ENCODE measurements at places on chromosomes 6 and 20.
A peak's percentile ranks its signal among the peaks of the same experiment; 100 is the strongest.

GRCh38 chr6:448296-449056, 56.9 kb downstream of the IRF4 start:
- DNase-seq, result no peak

DNA sequence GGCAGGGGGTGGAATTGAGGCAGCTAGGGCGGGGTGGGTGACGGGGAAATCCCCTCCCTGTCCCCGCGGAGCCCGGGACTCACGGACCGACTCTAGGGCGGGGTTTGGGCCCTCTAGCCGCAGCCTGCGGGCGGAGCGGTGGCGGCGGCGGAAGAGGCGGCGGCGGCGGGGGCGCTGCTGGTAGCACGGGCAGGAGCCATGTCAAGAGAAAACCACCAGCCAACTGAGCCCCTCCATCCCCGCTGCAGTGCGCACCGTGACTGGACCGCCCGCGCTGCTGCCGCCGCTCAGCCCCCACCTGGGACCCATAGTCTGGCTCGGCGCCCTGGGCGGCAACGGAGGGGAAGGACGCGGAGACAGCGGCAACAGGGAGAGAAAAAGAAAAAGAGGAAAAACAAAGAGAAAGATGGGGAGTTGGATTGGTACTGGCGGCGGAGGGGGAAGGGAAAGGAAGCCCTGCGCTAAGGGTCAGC, 1.2 kb upstream of the C6orf62 start:
- DNase-seq, result peak; percentile 82

DNA sequence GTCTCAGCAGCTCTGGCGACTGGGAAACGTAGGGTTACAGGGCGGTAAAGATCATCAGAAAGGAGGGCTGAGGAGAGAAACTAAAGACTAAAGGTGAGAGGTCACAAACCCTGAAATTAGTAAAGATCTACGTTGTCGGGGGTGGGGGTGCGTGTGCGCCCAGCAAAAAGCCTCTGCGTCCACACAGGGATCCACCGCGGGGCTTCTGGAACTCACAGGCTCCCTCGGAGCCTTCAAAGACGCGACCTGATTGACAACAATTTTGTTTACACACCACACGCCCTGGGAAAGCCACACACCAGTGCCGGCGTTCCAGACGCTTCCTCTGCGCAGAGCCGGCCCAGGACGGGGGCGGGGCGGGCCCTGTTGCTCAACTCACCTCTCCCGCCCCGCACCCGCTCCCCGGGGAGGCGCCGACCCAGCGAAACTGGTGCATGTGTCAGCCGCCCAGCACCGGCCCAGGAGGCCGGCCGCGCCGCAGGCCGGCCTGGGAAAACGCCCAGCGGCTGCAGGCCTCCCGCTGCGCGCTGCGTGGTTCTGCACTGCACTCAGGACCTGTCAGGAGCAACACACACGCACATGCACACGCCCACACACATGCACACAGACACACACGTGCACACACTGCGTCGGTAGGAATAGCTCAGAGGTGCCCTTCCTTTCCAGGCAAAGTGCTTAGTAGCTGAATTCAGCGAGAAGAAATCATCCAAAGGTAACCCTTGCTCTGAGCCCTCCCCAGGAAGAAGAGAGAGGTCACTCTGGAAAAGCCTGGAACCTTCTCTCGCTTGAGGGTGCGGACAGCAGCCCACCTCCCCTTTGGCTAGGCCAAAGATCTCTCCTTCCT, 57.2 kb upstream of the ARID1B start:
- DNase-seq, result peak; percentile 84

GRCh38 chr20:54347166-54347833, 128.1 kb upstream of the DOK5 start:
- no peak for DNase-seq

DNA sequence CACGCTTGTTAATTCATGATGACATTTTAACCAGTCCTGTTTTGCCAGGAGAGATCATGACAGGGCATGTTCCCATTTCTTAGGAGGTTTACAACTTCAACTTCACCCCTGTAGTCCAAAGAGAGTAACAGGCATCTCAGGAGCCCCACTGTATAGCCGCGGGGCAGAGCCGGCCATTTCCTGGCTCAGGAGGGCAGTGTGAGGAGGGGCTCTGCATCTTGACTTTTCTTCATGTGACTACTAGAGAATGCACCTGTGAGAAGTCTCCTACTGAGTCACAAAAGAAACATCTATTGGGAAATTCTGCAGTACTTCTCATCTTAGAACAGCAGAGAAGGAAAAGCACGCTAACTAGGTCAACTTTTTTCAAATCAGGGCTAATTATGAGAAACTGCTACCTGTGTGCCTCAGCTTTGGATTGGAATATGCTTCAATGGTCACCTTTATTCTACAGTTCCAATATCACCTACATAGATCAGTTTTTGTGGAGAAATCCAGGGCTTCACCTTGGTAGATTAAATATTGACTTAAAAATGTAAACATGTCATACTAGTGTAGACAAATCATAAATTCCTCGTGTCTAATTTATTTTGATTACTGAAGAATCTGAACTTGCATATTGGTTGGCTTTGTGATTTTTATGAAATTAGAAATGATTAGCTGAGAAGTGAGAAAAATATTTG, 28.6 kb upstream of the SIM1 start:
- DNase-seq, result no peak

DNA sequence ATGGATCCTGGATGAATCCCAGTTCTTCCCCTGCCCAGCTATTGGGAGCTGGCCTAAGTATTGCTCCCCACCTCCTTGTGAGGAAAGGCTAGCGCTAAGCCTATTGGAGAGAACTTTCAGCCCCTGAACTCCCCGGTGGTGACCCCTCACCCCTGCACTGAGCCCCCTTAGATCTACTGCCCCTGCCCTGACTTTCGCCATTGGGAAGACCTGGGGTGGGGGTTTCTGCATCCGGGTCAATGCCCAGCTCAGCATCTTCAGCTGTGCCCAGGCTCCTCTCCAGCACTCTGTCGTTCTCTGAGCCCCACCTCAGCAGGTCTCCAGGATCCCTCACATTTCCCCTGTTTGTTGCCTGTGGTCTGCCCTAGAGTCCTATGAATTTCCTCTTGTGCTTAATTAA, 9.0 kb downstream of the TREML4 start:
- DNase-seq, result no peak

DNA sequence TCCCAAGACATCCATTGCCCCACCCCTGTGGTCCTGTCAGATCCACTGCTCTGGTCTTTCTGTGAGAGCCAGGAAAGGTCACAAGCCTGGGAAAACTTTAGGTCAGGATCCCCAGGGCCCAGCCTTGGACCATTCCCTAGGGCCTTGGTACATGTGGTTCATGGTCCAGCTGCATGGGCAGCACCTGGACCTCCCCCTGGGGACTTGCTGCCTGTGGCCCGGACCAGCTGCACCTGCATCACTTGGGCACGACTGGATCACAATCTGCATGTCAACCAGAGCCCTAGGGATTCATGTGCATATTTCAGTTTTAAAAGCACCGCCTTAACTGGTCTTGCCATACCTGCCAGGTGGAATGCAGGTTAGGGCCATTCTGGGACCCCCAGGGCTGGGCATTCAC, 44.3 kb upstream of the MC3R start:
- DNase-seq, result no peak

DNA sequence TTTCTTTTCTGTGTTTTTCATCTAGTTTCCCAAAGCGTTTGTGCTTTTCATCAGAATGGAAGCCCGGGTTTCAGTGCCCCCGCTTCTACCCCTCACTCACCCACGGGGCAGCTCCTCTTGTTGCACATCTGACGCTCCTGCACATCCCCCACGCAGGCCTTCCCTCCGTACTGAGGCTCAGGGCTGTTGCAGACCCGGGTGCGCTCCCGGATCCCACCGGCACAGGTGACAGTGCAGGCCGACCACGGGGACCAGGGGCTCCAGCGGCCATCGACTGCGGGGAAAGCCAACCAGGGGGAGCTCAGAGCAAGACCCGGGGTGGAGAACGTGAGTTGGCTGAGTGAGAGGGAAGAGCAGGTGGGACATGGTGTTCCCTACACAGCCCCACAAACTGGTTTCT, 19.0 kb downstream of the THBS2 start:
- no peak for DNase-seq

DNA sequence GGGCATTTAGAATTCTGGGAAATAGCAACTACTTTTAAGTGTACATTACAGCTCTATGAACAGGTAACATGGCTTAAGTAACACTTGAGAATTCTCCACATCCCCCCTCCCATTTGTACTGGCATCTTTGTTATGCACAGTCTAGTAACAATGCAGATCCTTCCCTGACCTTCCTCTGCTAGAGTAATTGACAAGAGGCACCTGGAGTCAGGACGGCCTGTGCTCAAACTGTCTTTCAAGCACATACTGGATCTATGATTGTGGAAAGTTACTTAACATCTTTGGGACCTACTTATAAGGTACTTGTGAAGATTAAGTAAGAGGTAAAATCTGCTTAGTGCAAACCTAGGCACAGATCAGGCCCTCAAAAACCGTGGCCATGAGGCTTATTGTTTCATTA, 21.9 kb upstream of the GSTA3 start:
- no peak for DNase-seq

DNA sequence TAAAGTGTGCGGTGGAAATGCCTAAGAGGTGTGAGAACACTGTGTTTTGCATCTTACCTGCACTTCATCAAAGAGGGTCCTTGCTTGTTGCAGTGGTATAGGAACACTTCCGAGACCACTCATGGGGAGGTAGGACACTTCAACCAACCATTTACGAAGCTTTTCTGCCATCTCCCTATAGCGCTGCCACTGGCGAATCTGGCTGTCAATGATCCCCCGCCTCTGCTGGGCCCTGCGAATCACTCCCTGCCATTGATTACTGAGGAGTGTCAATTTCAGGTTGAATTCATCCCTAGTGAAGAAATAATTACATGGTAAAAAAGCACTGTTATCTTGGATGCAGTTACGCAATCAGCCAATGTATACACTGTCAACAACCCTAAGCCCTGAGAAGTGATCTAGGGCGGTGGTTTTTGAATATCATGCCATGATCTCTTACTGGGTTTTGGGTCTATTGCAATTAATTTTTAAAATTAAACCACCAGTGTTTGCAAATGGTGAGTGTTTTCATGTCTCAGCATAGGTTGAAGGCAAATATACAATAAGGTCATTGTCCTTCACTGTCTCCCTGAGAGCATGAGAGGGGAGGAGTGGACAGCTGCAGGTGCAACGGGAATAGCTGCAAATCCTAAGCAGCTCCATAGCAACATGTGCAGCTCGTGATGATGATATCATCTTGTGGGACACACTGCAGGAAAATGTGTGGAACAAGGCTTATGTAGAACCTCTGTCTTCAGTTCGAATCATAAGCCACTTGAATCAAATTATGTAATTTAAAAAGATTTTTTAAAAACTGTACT, 400.6 kb downstream of the ESR1 start:
- DNase-seq, result no peak

DNA sequence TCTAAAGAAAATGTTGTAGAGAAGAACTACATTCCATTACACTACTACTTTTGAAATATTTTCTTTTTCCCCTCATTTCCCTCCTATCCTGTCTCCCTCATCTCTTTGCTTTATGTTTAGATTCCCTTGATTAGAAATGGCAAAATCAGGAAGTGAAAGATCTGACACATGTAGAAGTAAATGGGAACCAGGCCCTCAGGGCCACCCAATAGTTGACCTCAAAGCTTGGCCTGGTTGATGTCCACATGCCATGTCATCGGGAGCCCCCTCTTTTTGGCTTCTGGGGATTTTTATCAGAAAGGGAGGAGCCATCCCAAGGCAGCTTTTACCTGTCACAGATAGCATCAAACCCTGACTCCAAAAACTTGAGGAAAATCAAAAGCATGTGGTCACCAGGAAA, 168.3 kb upstream of the ECI2 start:
- no peak for DNase-seq

GRCh38 chr6:72720464-72720863, 98.6 kb downstream of the KCNQ5 start:
- no peak for DNase-seq

GRCh38 chr6:114588726-114589125, 245.9 kb upstream of the HS3ST5 start:
- DNase-seq, result no peak

- DNase-seq, result no peak
Measured at GRCh38 chr6:48037946-48038345, 73.1 kb downstream of the PTCHD4 start.

DNA sequence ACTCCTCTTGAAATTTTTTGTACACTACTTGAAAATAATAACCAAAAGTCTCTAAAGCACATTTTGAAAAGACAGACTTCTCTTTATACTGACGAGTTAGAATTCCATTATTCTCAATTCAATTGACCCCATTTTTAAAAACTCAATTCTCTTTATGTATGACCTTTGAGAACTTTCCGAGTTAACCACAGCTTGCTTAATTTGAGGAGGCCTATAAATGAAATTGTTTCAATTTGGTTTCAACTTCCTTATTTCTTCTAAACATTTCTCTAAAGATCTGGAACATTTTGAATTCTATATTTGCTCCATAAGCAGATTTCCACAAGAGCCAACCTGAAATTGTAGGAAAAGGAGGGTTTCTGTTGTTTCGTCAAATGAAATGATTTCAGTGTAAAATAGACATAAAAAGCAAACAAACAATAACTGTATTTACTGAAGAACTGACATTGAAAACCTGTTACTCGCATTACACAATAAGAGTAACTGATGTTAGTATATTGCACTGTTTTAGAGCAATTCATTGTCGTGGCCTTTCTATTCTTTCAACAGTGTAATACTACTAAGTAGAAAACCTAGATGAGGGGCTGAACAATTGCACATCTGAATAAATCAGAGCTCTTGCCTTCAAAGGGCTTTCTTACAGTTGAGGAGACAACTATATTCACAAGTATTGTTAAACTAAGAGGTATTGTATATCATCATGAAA, 223.6 kb downstream of the HIVEP2 start:
- DNase-seq, result no peak

DNA sequence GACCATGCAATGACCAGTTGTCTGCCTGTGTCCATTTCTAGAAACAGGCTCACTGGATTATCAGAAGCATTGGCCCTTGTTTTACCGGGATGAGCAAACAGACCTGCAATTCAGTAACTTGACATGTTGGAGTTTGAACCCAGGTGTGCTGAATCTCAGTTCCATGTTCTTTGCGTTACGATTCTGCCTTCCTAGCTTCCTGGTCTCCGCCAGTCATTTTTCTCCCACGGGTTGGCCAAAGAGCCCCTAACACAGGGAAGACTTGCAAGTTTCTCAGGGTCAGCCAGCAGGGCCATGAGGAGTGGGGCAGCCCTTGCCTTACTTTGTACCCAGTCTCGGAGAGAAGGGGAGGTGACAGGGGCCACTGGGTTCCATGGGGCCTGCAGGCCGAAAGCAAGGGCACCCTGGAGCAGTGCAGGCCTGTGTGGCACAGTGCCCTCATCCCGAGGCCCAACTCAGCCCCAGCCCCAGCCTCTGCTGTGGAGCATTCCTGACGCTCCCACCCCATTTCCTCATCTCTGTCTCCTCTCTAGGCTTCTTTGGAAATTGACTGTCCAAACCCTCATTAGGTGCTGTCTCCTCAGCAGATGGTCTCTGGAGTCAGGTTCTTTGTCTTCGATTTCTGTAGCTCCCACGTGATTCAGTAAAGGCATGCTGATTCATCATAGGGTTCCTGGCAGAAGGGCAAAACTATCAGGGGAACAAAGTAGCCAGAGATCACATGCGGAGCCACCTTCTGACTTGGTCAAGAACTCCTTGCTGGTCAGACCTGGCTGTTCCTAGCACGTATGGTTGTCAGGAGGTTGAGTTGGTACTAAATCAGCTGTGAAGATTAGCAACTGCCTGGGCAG, 23.6 kb downstream of the CDS2 start:
- no peak for DNase-seq

Measured in stimulated activated CD4-positive, alpha-beta T cell treated with anti-CD3 and anti-CD28 coated beads, Interleukin-15, amount 100 ng/mL, for 24 hours (primary cell).